ENCODE measurements at places on chromosomes 1 and 21. TPM values are rescaled to one million over a fixed set of nuclear protein-coding genes. Genes with fewer than 3 reads are reported as not detected.

DNA sequence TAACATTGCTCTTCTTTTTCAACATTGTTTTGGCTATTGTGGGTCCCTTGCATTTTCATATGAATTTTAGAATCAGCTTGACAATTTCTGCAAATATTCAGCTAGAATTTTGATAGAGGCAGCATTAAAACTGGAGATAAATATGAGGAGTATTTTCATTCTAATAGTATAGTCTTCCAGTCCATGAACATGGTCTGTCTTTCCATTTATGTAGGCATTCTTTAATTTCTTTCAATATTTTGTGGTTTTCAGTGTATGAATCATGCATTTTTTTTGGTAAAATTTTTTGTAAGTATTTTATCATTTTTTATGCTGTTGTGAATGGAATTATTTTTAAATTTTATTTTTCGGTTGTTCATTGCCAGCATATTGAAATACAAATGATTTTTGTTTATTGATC, 97.2 kb downstream of the DNAH14 start:
- DNase-seq = no peak

Gene ZNF695
- polyA plus RNA-seq = 4.6 TPM

- DNase-seq = no peak
Measured at GRCh38 chr1:66770240-66770639, 18.0 kb downstream of the DYNLT5 start.

Gene UBASH3A
- 0.06 TPM for polyA plus RNA-seq

Gene LIPI
- 0.32 TPM for polyA plus RNA-seq

DNA sequence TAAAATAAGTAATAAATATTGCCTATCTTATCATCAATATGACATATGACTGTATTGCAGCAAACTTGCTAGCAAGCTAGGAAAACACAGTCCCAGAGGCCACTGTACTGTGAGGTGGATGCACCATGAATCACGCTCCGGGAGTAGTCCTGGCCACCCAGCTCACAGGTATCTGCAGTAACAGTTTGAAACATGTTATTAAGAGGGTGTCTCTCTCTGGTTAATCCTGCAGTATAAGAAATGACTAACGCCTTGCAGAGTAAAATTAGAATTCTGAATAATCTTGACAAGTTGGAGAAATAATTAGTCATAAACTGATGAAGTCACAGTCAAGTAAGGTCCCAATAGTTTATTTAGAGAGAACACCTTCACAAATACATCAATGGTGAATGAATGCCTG, 34.0 kb upstream of the DPT start:
- DNase-seq = no peak

DNA sequence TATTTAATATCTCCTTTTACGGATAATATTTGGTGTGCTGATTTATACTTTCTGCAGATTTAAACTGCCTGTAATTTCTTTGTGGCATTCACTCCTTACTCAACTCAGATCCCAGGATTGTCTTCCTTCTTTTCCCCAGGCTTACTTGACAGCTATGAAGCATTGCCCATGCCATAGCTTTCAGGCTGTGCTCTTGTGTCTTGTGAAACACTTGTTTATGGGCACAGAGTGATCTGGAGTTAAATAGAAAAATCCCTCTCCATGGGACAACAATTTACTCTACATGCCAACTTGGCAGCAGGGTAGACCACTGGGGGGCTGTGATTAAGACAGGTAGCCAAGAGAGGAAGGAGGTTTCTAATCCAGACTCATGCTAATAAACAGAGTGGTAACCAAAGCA, 57.4 kb downstream of the PPP1R12B start:
- no peak for DNase-seq

- no peak for DNase-seq
Measured at GRCh38 chr1:206000641-206001339, 2.4 kb downstream of the RAB7B start.

GRCh38 chr1:44029260-44029910, 1.9 kb downstream of the SLC6A9 start:
- no peak for DNase-seq

- no peak for DNase-seq
Measured at GRCh38 chr1:207605444-207606361, 39.2 kb upstream of the CR1L start.

- no peak for DNase-seq
Measured at GRCh38 chr1:113333056-113333455, 57.3 kb upstream of the MAGI3 start.

Gene CD5L
- 0.28 TPM for polyA plus RNA-seq

Gene RCAN3
- polyA plus RNA-seq = 8.2 TPM

DNA sequence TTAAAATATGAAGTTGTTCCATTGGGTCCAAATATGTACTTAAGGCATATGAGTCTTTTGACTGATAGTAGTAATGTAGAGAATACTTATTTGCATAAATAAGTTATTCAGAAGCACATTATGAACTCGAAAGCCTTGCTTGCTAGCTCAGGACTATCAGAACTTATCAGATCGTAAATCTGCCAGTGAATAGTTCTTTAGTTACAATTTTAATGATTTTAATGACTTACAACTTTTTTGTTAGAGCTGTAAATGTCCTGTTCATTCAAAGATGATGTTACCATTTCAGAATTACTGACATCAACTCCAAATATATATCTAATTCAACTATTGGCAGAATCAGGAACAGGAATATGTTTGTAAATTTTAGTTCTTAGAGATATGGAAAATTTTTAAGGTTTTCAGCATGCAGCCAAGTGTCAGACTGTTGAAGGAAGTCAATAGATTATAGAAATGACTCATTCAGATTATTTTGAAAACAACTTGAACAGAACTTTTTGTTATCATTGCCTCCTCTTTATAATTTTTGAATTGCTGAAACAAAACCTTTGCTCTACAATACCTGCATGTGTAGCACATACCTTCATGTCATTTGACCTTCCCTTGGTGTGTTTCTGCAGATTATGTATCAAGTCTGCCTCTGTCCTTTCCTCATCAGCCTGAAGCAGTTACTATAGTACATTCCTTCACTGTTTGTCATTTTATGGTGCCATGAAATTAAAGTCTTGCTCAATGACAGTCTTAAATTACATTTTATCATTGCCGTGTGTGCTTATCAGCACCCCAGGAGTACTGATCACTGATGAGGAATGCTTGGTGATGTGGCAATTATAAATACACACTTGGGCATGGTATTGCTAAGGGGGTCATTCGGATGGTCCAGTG, 44.9 kb downstream of the LRRC8D start:
- no peak for DNase-seq

Gene EXTL1
- 1.3 TPM for polyA plus RNA-seq

Gene LCE3C
- not detected for polyA plus RNA-seq

DNA sequence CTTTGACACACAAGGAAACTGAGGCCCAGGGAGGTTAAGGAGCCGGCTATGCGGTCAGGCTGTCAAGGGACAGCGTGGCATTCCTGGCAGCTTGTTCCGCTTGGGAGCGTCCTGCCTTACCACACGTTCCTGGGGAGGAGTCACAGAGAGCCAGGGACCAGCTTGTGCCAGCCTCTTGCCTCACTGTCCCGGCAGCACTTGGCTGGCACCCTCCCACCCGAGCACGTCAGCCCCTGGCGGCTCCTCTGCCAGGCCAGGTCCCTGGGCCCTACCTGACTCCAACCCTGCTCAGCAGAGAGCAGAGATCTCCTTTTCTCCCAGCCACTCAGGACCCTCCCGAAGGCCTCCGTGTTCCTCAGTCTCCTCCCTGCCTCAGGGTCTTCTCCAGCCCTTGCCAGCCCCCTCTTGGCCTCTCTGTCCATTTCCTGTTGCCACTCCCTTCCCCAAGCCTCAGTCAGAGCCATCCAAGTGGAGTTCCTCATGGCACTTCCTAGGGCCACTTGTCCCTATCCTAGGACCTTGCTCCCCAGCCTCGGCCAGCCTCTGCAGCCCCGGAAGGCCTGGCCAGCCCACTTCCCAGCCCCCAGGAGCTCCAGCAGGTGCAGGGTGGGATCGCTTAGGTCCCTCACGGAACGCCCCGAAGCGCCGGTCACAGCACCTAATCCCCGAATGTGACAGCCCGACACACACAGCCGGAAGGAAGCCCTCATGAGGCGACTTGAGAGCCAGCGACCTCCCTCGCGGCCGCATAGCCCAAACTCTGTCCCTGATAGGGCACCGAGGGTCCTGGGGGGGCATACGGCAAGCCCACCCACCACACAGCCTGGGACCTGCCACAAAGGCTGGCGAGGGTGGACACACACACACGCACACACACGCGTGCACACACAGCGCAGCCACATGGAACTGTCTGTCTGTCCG, 130.3 kb downstream of the CASZ1 start:
- DNase-seq = no peak

- DNase-seq = no peak
Measured at GRCh38 chr1:234965111-234965510, 163.5 kb downstream of the TOMM20 start.

GRCh38 chr21:31335957-31336738, 7.9 kb downstream of the TIAM1 start:
- no peak for DNase-seq

GRCh38 chr1:99662539-99663080, 16.7 kb downstream of the PALMD start:
- no peak for DNase-seq

GRCh38 chr1:41474490-41475271, 9.8 kb downstream of the EDN2 start:
- no peak for DNase-seq

DNA sequence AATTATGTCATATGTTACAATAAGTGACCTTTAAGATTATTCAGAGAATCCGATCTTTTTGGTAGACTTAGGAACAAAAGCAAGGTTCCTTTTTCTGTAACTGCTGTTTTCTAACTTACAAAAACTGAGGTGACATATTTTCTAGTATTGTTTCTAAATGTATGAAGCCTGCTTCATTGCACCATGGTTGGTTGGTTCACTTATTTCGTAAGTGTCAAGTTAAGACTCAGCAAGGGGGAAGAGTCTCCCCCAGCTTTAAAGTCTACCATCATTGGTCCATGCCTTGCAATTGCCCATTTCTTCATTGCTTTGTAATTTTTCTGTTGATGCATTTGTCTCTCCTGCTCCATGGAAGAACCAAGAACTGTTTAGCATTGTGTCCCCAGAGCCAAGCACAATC, 136.9 kb downstream of the DISC1 start:
- no peak for DNase-seq

DNA sequence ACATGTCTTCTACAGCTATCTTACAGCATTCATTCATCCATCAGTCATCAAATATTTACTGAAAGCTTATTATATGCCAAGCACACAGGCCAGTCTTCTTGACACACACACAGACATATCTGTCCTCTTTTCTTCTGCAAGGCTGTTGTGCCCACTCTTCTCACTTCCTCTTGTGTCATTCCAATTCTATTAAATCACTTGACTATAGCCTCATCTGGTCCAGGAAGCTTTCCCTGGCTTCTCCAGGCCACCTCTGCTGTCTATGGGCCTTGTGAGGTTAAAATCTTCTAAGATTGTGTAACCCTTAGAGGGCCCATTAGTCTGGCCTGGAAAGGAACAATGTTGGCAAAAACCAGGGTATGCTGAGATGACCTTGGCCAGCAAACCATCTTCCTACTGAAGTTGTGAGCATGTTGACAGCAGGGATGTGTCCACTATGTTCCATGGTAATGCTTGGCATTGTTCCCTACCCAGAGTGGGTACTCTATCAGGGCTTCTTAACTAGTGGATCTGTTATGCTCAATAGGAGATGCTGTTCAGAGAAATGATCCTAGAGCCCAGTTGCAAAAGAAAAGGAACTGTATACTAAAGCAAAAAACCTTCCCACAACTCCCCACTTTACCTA, 5.3 kb downstream of the TRAF3IP3 start:
- no peak for DNase-seq

GRCh38 chr21:45476582-45476981, 65.7 kb downstream of the SLC19A1 start:
- DNase-seq = no peak

DNA sequence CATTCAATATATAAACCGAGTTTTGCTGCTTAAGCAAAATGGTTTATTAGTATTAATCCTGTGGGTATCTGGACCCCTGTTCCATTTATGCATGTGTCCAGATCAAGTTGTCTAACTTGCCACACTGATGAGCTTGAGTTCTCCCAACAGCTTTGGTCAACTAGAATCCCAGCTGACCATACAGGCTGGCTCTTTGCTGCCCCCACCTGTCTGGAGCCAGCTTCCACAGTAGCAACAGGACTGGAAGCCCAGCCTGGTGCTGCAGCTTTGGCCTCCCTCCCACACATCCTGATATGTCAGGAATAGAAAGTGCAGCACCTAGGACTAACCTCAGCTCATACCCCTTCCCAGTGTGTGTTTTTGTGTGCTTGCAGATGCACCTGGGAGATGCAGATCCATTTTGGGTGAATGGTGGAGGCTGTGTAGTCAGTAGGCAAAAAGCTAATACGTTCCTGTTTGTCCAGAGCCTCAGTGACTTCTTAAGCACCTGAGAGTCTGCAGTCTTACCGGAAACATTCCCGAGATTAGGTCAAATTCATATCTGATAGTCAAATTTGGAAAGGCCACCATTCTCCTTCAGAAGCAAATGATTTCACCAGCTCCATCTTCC, 40.9 kb upstream of the BEND5 start:
- no peak for DNase-seq

GRCh38 chr1:29756901-29757725, 520.8 kb downstream of the PTPRU start:
- no peak for DNase-seq

DNA sequence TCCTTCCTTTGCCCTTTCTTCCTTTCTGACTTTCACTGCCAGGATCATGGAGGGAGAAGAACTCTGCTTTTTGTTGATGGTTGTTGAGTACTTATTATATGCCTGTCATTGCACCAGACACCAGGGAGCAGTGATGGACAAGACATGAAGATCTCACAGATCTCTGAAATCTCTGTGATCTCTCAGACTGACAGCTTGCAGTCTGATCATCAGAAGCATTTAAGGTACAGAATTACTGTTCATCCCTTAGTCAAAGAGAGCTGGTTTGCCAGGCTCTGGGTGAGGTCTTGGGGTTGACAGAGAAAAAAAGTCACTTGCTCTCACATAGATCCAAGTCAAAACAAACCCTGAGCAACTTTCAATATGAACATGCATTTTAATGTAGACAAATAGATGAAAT, 299.5 kb upstream of the FMN2 start:
- no peak for DNase-seq

Gene ATF3
- polyA plus RNA-seq = 7.8 TPM

DNA sequence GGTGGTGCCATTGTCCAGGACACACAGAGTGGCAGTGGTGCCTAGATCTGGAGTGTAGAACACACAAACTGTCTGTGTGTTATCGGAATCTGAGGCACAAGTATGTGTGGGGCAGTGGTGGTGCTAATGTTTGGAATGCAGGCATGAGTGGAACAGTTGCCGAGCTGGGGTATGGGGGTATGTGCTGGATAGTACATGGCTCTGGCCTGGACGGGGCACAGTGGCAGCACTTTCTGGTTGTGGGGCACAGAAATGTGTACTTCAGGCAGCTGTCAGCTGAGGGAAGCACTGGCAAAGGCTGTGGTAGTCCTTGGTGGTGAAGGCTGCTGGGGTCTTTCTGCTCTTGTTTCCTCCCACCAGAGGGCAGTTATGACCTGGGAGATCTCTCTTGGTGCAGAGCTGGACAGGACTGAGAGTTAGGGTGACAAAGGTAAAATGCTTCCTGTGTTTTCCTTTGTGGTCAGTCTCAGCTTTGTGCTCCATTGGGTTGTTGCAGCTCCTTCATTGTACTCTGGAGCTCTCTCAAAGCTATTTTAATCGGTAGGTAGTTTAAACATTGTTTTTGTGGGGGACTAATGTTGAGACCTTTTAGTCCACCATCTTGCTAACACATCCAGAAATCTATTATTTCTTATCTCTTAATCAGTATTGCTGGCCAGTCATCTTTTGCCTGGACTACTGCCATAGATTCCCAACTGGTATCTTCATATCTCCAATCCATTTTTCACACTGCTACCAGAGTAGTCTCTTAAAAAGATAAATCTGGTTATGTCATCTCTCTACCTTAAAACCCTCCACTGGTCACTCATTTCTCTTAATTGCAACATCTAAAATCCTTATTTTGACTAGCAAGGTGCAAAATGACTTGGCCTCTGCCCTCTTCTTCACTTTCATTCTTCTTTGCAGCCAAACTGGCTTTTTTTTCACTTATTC, 83.9 kb upstream of the NBPF4 start:
- DNase-seq = no peak

Gene ARHGEF11
- 32.3 TPM for polyA plus RNA-seq
